Activated B cell treated with CpG ODN at 0.5 μM for 24 hours (primary cell): ENCODE measurements at places on chromosomes 1 and 21.

DNA sequence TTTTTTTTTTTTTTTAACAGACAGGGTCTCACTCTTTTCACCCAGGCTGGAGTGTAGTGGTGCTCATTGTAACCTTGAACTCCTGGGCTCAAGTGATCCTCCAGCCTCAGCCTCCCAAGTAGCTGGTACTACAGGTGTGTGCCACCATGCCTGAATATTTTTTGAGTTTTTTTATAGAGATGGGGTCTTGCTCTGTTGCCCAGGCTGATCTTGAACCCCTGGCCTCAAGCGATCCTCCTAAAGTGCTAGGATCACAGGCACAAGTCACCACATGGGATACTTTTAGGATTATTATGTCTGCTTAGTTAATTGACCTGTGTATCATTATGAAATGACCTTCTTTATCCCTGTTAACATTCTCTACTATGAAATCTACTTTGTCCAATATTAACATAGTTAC is 38.0 kb downstream of the RASSF5 start:
- H3K36me3 ChIP-seq, result no peaks in the 10 kb centered on the region
- no peak overlapping the region for H3K27ac ChIP-seq
- no peak for DNase-seq
- no peaks in the 10 kb centered on the region for H3K27me3 ChIP-seq
- H3K4me1 ChIP-seq, result peaks cover 4% of the 10 kb centered on the region

- H3K27ac ChIP-seq, result no peak overlapping the region
- H3K36me3 ChIP-seq, result no peaks in the 10 kb centered on the region
- H3K4me3 ChIP-seq, result no peak overlapping the region
- no peaks in the 10 kb centered on the region for H3K4me1 ChIP-seq
- H3K27me3 ChIP-seq, result no peaks in the 10 kb centered on the region
Measured at GRCh38 chr21:38282921-38283320, 26.1 kb downstream of the KCNJ15 start.

DNA sequence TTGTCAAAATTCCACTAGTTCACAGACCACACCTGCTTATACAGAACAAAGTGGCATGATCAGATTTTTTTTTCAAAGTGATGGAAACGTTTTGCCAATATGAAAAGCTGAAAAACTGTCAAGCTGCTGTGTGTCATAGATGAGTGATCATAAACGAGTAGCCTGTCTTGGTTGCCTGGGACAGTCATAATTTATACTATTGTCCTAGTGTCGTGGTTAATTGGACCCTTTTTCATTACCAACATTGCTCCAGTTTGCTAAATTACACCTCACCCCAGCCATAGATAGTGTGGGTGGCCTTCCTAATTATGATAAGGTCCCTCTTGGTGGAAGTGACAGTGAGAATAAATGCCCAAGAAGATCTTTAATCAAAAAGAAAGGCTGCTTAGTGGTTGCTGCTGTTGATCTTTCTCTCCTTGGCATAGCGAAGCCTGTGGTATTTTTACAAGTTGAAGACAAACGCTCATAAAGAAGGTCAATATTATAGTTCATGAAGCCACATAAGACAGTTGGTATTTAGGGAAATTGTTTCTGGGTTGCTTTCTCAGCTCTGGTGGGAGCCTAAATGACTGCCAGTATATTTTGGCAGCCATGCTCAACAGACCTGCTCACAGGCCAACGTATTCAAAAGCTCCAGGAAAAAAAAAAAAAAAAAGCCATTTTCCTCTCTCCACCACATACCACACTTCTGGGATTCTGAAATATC is 478.1 kb downstream of the PLA2G4A start:
- no peak overlapping the region for H3K4me3 ChIP-seq
- H3K4me1 ChIP-seq, result no peaks in the 10 kb centered on the region
- H3K27me3 ChIP-seq, result no peaks in the 10 kb centered on the region
- no peaks in the 10 kb centered on the region for H3K36me3 ChIP-seq
- no peak overlapping the region for H3K27ac ChIP-seq
- DNase-seq, result no peak

GRCh38 chr1:248756151-248756550 is 592 bp upstream of the LYPD8 start:
- H3K36me3 ChIP-seq, result no peaks in the 10 kb centered on the region
- peaks cover 9% of the 10 kb centered on the region for H3K4me1 ChIP-seq
- no peak overlapping the region for H3K27ac ChIP-seq
- no peaks in the 10 kb centered on the region for H3K27me3 ChIP-seq
- no peak overlapping the region for H3K4me3 ChIP-seq
- DNase-seq, result no peak

GRCh38 chr1:70767377-70767776 is 280.2 kb downstream of the PTGER3 start:
- no peak overlapping the region for H3K4me3 ChIP-seq
- DNase-seq, result no peak
- H3K27ac ChIP-seq, result no peak overlapping the region
- H3K4me1 ChIP-seq, result no peaks in the 10 kb centered on the region
- no peaks in the 10 kb centered on the region for H3K27me3 ChIP-seq

GRCh38 chr1:162025541-162025940 is 1.9 kb upstream of the OLFML2B start:
- no peak overlapping the region for H3K27ac ChIP-seq
- H3K36me3 ChIP-seq, result no peaks in the 10 kb centered on the region
- peaks cover 43% of the 10 kb centered on the region for H3K27me3 ChIP-seq

- no peaks in the 10 kb centered on the region for H3K4me1 ChIP-seq
- H3K27ac ChIP-seq, result no peak overlapping the region
- no peak for DNase-seq
- no peak overlapping the region for H3K4me3 ChIP-seq
Measured at GRCh38 chr1:43893006-43893405, 40.6 kb upstream of the ARTN start.

DNA sequence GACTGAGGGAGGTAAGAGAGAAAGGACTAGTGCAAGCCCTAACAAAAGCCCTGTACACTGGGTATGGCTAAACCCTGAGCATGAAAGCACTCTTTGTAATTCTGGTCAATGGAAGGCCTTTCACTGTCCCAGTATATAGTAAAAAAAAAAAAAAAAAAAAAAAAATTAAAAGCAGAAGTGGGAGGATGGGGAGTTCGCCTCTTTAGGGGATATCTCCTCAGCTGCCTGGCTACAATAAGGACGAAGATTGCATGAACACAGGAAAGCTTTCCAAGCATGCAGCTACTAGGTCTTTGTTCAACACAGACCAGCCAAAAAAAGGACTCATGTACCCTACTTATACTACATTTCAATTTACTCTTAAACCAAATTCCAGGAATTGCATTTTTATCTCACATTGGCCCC is 59.1 kb downstream of the EIF4G3 start:
- H3K27me3 ChIP-seq, result no peaks in the 10 kb centered on the region
- DNase-seq, result no peak
- peaks cover 16% of the 10 kb centered on the region for H3K36me3 ChIP-seq
- H3K4me1 ChIP-seq, result peaks cover 12% of the 10 kb centered on the region
- H3K4me3 ChIP-seq, result no peak overlapping the region

- no peak overlapping the region for H3K27ac ChIP-seq
- peaks cover 30% of the 10 kb centered on the region for H3K36me3 ChIP-seq
- no peak overlapping the region for H3K4me3 ChIP-seq
- H3K27me3 ChIP-seq, result no peaks in the 10 kb centered on the region
- H3K4me1 ChIP-seq, result no peaks in the 10 kb centered on the region
- DNase-seq, result no peak
Measured at GRCh38 chr1:174663358-174663757, 215.6 kb downstream of the GPR52 start.

GRCh38 chr21:17610911-17611310 is 1.8 kb downstream of the BTG3 start:
- peak overlapping the region; percentile 93 for H3K4me3 ChIP-seq
- no peak for DNase-seq
- peaks cover 18% of the 10 kb centered on the region for H3K4me1 ChIP-seq
- H3K27me3 ChIP-seq, result no peaks in the 10 kb centered on the region
